Hair follicle dermal papilla cell (primary cell): ENCODE measurements at places on chromosomes 5 and 9. TPM values are rescaled to one million over a fixed set of nuclear protein-coding genes. Genes with fewer than 3 reads are reported as not detected.

Gene AJM1
- total RNA-seq: 0.85 and 0.97 TPM in 2 replicates

Gene ZNG1A
- 13.6 and 15.1 TPM in 2 replicates for total RNA-seq

Gene GFI1B
- not detected in 2 replicates for total RNA-seq

Gene NCS1
- total RNA-seq: 53.5 and 54.4 TPM in 2 replicates

Gene NFX1
- 38.3 and 40.3 TPM in 2 replicates for total RNA-seq

Gene SPINK6
- not detected in 2 replicates for total RNA-seq
